ENCODE measurements at places on chromosomes 5 and 9.

DNA sequence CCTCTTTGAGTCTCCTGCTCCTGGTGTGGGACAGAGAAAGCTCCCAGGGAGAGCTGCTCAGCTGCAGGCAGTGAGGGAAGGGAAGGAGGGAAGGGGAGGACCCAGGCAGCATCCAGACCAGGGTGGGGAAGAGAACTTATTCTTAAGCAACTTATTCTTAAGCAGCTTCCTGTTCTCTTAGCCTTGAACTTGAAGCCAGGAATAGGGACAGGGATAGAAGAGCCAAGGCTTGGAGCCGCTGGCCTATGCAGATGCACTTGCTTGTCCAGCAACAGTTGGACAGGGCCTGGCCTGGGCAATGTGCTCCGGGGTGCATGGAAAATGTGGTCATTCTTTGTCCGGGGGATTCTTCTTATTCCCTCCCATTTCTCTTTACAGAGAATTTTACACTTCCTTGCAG, 31.4 kb upstream of the SPTLC1 start:
- DNase-seq: no peak

- no peak for DNase-seq
Observed at GRCh38 chr9:115213818-115214334, 95.9 kb upstream of the TNC start.

DNA sequence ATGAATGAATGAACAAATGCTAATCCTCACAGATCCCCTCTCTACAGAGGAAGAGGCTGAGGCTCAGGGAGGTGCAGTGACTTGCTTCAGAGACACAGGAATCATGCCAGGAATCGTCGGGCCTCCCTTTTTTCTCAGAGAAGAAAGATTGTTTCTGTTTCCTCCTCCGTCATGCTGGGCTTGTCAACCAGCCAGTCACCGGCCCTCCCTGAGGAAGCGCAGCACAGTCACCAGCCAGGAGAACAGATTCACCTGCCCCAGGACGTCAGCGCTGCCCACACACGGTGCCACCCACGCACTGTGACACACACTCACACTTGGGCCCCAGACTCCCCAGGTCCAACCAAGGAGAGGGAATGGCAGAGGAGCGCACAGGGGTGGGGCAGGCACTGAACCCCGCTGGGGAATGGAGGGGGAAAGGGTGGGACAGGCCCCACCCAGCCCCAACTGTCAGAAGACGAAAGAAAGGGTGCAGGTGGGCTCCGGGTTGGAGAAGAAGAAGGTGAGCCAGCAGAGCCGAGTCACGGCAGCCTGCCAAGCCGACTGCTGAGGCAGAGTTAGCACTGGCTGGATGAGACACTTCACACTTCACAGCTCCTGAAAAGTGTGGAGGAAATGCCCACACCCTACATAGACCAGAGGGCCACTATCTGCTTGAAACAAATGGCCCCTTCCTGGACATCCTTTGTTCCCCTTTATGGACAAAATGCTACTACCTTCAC, 13.8 kb upstream of the ERGIC1 start:
- no peak for DNase-seq

DNA sequence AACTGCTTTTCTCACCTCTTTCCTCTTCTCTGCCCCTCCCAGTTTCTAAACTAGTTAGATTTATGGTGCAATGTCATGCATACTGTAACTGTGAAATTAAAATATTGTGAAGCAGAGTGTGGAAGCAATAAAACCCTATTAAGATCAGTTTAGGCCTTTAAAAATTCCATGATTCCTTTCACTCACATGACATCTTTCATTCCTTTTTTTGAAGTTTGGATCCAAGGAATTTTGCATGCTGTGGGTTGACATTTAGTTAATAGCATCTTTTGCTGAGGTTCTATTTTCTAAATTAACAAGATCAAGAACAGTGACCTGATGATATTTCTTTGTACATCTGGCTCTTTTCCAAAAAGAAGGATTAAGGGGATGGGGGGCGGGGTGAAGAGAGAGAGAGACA, 13.7 kb downstream of the FOXD1 start:
- DNase-seq: no peak

GRCh38 chr5:111703662-111704061, 53.3 kb downstream of the NREP start:
- DNase-seq: peak; percentile 68

DNA sequence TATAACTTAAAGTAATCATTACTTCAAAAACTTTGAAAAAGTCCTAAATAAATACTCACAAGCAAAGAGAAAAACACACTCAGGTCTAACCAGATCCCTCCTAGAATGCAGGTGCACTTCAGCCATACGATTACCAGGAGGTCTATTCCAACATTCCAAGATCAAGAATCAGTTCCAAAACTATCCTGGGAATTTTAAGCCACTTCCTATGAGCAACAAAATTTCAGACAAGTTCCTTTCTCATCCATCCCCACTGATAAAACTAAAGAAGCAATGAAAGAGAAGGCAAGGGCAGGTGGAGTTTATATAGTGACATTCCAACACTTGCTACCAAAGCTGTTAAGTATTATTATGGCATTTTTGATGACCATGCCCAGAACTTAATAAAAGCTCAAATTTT, 29.6 kb downstream of the MLLT3 start:
- DNase-seq: no peak

DNA sequence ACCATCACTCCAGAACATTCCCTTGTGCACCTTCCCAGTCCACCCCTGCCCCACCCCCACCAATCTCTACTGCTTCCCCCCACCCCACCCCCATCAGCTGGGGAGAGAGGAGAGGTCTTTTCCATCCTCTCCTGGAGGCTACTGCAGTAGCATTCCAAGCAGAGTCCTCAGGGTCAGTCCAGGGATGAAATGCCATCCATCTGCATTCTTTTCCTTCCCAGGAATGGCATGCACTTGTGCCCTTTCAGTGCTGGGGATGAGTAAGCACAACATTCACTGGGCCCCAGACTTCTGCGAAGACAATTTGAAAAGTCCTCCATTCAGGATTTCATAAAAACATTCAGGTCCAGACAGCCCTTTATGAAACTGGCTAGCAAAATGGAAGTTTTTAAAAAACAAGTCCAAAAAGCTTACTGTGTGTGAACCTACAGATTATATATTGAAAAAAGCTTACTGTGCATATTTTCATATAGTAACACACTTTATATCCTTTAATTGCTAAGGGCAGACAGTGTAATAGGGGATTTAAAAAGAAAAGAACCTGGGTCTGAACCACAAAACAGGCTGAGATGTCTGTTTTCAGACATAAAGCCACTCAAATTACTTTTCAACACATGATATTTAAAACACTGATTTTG, 50.0 kb upstream of the GOLPH3 start:
- DNase-seq: no peak

- no peak for DNase-seq
Observed at GRCh38 chr9:110592044-110592830, 12.7 kb upstream of the SVEP1 start.

- DNase-seq: no peak
Observed at GRCh38 chr5:658103-658502, 35.0 kb downstream of the TPPP start.

DNA sequence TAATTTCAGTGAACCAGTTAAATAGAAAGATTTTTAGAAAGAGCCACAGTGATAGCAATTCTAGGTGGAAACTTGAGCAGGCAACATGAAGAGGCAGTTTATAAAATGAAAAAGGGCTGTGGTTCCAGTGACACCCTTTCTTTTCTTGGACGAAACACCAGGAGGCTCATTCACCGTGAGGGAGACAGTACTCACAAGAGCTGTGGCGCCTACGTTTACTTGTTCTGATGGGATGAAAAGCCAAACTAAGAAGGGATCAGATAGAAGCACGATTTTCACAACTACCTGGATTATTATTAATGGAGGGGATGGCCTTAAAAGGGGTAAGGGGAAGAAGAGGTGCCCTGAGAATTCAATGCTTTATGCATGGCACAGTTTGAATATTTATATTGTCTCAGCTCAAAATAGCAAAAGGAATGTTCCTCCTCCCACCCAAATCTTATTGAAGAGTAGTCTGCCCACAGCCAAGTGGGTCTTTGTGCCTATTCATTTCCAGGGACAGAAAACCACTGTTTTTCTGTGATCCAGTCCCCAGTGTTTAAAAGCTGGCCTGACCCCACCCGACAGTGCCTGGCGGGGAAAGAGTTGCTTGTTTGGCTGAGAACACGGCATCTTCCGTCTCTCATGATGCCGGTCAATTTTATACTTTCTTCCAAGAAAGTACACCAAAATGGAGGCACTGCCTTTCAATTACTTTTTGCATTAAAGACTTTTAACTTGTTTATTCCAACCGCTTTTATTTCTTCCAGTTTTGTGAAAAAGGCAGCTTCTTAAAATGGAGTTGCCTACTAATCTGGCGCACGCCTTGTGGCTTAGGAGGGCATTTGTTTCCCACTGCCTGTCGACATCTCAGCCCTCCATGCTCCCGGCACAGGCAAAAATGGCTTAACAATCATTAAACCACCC, 51.9 kb downstream of the HABP4 start:
- DNase-seq: no peak

GRCh38 chr5:57207681-57208080, 33.8 kb downstream of the GPBP1 start:
- no peak for DNase-seq

- DNase-seq: no peak
Observed at GRCh38 chr5:179244044-179244443, 101.2 kb downstream of the ADAMTS2 start.

- no peak for DNase-seq
Observed at GRCh38 chr5:173423452-173424117, 95.4 kb upstream of the STC2 start.

- no peak for DNase-seq
Observed at GRCh38 chr5:54713923-54714581, 196.5 kb downstream of the SNX18 start.

- no peak for DNase-seq
Observed at GRCh38 chr9:137880976-137881530, 3.5 kb downstream of the CACNA1B start.

DNA sequence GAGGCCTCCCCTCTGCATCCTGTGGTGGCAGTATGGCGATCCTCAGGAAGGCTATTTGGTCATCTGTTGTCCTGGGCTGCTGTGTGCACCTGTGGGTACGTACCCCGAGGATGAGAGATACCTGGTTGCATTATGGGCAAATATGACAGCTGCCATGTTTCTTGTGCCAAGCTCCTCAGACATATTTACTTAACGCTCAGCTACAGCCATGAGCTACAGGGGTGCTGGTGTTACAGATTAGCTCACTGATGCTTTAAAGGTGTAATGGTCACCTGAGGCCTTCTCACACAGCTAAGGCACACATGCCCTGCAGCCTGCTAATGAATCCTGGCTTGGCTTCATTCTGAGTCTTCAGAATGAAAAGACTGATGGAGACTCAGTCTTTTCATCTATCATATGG, 12.0 kb downstream of the NDST1 start:
- no peak for DNase-seq

DNA sequence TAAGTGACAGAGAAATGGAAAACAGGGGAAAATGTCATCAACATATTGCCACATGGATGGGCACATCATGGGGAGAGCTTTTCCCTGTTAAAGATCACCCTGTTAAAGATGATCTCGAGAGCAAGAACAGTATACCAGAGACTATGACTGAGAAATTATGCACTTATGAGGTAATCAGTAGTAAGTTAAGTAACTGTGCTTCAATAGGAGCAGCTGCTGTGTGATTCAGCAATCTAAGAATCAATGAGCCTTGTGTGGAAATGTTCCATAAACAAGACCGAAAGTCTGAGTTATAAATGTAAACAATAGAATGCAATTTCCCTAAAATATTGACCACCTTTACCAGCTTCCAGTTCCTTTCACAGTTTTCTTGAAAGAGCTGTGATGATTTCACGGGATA, 582.3 kb downstream of the CAAP1 start:
- no peak for DNase-seq

DNA sequence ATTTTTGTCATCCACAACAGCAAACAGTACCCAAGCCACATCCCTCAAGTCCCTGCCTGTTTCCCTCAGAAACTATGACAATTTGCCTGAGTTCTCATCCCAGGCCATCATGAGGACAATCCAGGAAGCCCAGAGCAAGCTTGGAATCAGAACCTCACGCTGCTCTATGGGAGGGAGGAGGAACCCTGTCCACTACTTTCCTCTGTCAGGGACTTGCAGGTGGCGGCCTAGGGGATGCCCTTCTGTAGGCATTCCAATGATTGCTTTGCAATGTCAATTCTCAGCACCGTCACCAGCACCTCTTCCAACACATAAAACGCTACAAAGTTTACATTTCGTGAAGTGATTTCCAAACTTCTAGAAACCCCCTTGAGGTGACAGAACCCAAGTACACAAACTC, 170.4 kb upstream of the FSTL4 start:
- DNase-seq: no peak

GRCh38 chr5:104095527-104095926, 532.9 kb upstream of the NUDT12 start:
- DNase-seq: no peak

DNA sequence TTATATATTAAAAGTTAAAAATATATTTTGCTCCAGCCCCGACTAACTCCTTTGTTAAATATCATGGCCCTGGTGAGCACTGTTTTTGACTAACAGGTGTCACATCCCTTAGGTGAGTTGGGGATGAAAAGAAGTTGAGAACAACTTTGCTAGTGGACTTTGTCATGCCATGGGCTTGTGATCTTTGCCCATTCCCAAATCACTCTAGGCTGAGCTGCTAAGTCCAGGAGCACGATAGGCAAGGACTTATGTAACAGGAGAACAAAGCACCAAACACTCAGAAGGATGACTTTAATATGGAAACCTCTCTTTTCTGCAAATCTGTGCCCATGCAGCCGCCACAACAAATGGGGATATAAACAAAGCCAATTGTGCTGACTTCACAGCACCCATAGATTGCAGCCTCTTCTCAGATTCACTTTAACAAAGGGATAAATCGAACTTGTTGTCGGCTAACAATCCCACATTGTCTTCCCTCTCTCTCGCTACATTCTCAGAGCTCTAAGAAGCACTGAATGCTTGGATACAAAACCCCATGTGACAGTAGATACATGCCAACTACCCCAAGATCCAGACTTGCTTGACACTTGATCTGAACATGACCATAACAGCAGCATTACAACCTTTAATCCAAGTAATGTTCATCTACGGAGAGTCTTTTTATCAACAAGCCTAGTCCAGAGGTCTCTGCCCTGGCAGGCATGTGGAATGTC, 86.8 kb upstream of the CD180 start:
- no peak for DNase-seq

Measured in hematopoietic multipotent progenitor cell treated with erythropoietin and hydrocortisone succinate and interleukin-3 and kit ligand, for 4 days (in vitro differentiated cells).